ENCODE measurements at places on chromosomes 11 and 22. TPM values are rescaled to one million over a fixed set of nuclear protein-coding genes. Genes with fewer than 3 reads are reported as not detected.
A peak's percentile ranks its signal among the peaks of the same experiment; 100 is the strongest.

TUB gene
- total RNA-seq, result 6.8 TPM

- DNase-seq, result no peak
Observed at GRCh38 chr11:72741849-72742512, 10.2 kb downstream of the ARAP1 start.

GRCh38 chr22:38657045-38657909, 839 bp downstream of the CBY1 start:
- peak; percentile 52 for DNase-seq

ABCC8 gene
- total RNA-seq, result 1.3 TPM

GRCh38 chr11:79508461-79508860, 67.6 kb upstream of the TENM4 start:
- no peak for DNase-seq

DNA sequence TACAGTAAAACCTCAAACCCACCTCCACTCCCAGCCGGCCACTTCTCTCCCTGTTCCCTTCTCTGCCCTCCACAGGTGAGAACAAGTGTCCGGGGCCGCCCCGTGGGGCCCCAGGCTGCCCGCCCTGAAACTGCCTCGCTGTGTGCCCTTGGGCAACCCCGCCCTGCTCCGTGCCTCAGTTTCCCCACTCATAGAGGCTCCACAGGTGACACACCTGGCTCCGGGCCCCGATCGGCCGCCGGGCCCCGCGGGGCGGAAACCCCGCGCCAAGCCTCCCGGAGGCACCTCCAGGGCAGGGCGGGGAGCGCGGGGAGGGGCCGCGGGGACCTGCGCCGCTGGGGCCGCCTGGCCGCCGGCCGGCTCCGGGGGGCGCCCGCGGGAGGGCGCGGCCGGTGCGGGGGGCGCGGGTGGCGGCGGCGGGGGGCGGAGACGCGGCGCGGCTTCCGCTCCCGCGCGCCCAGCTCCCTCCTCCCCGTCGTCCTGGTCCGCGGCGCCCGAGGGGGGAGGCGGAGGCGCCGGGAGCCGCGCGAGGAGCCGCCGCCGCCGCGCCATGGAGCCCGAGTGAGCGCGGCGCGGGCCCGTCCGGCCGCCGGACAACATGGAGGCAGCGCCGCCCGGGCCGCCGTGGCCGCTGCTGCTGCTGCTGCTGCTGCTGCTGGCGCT, at the start of gene LRP5:
TSS of gene LRP5 (plus strand) at position 475 of the 663 bp plus-strand sequence. CDS start at position 599, 124 bp downstream.
- DNase-seq, result no peak

GRCh38 chr11:115201111-115201792, 303.0 kb downstream of the CADM1 start:
- peak; percentile 80 for DNase-seq

- DNase-seq, result no peak
Observed at GRCh38 chr22:39635719-39636118, 65.2 kb downstream of the CACNA1I start.

DNA sequence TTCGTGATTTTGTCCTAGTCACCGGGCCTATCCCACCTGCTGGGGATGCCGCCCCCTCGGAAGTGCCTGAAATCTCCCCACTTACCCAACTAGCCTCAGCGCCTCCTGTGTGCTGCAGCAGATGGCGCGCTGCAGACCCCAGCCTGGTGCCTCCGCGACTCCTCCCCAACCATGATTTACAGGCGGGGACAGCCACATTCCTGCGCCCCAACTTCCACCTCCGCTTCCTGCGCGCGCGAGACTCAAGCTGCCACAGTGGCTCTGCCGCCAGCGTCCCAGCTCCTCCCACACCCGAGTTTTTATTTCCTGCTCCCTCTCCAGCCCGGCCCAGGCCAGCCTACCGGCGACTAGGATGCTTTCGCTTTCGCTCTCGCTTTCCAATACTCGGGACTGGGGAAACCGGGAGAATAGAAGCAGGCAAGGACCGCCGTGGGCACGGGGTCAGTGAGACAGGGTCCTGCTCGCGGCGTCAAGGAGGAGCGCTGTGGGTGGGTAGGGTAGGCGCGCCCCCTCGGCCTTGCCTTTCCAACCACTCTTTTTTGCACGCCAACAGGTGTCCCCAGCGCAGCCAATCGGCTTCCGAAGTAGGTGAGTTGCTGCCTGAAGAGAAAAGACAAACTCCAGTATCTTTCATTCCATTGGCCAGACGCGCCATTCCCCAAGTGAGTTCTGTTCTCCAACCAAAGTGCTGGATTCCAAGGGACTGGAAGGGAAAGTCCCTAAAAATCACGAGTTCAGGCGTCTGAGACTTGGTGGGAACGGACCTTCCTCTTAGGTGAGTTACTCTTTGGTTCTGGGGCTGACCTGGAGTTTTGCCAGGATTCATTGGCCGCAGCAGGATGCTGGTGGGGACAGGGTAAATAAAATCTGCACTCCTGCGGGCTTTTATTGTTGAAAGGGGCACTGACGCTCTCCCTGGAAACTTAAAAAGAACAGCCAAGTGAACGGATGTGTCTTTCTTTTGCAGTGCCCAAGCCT, at the start of gene FAM111A:
TSS of gene FAM111A (plus strand) at position 327 of the 978 bp plus-strand sequence. CDS start 6,017 bp downstream, outside the sequence.
- DNase-seq, result peak; percentile 95

TYR gene
- not detected for total RNA-seq

WNT7B gene
- 1.6 TPM for total RNA-seq

GRCh38 chr22:27133681-27134314, 476.4 kb downstream of the MIAT start:
- DNase-seq, result no peak

DNA sequence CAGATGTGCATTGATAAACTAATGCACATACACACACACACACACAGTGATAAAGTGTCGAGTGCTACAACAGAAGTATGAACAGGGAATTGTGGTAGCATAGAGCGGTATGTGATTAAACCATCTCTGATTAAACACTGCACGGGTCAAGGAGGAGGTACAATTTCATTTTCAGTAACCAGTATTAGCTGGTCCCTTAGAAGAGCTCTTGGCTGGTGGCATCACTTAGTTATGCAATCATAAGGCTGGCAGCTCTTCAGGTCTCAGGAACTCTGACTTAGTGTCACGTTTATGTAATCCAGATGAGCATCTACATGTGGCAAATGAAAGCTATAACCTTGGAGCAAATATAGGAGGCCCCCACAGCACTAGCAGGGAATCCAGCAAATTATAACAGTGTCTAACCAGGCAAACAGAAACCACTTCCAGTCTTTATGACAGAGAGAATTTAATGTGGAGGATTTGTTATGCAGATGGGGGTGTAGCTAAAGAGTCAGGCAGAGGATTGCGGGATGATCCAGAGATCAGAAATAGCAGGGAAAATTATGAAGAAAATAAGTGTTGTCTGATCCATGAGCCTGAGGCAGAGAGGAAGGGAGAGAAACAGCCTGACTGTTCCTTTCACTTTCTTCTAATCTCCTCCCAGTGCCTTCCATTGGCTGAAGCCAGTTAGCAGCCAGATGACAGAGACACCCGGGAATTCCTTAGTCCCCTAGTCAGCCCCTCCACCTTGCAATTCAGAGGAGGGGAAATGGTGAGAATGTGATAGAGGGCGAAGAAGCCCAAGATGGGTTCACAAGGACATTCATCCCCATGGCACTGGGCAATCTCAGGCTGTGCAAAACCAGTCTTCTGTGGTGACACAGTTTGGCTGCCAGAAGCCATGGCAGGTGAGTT, 533.1 kb upstream of the TENM4 start:
- no peak for DNase-seq

DNA sequence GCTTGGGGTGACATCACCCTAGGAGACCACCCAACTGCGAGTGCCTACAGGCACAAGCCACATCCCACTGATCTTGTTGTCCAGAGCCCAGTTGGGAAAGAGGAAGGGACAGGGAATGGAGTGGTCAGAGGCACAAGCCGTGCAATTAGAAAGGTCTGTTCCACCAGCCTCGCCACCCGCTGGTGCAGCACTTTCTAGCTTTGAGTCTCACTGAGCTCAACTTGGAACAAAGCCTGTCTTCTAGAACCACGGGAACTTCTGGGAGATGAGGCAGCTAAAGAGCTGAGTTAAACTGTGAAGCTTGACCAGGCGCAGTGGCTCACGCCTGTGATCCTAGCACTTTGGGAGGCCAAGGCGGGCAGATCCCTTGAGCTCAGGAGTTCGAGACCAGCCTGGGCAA, 29.3 kb downstream of the TPBGL start:
- no peak for DNase-seq

DNA sequence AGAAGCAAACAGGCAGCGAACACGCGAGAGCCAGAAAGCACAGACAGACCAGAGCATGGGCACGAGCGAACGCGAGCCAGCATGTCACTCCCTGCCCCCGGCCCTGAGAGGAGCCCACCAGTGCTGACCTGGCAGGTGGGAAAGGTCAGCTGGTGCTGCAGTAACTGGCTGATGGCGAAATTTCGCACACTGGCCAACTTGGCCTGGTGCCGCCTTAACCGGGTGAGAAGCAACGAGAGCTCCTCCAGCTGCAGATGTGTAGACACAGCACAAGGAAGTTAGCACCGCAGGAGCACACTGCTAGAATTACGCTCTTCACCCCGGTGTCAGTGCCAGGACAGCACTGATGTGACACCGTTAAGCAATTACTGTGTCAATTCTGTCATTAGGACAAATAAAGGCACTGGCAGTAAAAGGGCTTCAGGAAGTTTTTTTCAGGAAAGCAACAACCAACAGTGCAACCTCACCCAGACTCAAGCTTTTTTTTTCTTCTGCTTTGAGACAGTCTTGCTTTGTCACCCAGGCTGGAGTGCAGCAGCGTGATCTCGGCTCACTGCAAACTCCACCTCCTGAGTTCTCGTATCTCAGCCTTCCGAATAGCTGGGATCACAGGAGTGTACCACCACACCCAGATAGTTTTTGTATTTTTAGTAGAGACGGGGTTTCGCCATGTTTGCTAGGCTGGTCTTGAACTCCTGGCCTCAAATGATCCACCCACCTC, 76.8 kb downstream of the C11orf58 start:
- no peak for DNase-seq

GRCh38 chr11:9573775-9574621, 528 bp downstream of the WEE1 start:
- DNase-seq, result no peak

DNA sequence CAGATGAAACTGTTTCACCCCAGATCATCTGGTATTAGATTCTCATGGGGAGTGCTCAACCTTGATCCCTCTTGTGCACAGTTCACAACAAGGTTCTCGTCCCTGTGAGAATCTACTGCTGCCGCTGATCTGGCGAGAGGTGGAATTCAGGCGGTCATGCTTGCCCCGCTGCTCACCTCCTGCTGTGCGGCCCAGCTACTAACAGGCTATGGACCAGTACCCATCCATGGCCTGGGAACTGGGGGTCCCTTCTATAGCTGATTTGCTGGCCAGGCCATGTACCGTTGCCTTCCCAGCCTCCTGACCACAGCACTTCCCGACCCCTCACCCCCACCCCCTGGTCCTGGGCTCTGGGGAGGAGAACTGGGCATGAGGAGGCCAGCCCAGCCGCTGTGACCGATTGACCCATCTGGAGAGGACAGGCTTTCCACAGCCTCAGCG, 2.6 kb downstream of the PHLDA2 start:
- no peak for DNase-seq

DNA sequence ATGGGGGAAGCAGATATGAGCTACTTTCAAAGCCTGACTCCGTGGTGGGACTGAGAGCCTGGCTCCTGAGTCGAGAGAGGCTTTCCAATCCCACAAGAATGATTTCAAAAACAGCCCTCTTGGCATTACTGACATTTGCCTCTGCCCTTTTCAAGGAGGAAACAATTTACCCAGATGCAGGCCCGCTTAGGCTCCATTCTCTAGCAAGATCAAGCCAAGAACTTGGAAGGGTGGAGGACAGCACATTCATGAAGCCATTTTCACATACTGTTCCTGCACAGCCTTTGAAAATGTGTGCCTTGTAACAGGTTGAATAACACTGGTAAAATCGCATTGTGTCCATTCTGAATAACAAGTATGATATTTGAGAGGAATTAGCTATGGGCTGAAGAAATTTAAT, 58.2 kb upstream of the EED start:
- no peak for DNase-seq

PRG3 gene
- not detected for total RNA-seq

- DNase-seq, result no peak
Observed at GRCh38 chr11:79201677-79202347, 239.0 kb downstream of the TENM4 start.

DNA sequence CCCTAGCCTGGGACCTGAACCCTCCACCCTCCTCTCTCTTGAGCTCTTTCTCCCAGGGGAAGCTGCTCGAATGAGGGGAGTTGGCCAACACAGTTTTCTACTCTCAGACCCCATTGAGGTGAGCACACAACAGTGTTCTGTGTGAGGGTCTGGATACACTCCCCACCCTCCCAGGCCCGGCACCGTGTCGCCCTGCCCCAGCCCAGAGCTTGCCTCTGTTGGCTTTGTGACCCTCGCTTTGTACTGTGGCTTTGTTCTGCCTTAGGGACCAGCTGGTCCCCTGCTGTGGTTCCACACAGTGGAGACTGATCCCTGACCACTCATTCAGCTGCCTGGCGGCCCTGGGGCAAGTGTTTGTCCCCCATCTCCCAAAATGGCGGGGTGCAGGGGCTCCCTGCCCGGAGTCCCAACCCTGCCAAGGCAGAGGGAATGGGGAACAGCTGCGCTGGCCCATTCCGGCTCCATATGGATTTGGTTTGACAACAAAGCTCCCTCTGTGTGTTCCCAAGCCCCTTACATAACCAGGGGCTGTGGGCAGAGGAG, 8.3 kb downstream of the ST3GAL4 start:
- DNase-seq, result peak; percentile 35

DNA sequence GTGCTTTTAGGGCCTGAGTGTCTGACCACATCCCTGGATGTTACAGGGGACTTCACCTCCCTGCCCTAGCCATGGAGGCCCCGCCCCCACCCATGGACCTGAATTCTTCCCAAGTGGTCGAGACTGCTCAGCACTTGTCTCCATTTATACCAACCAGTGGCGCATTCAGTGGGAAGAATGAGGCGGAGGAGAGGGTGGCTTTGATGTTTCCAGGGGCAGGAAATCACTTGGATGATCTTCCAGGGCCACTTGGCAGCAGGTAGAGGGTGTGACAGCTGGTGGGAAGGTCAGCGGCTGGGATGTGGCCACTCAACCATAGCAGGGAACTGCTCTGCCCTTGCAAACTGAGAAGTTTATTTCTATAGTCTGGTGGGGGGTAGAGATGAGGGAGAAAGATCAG, 155.1 kb upstream of the BLID start:
- peak; percentile 72 for DNase-seq

OR5D14 gene
- not detected for total RNA-seq

- DNase-seq, result no peak
Observed at GRCh38 chr11:97638641-97639224, 1248.9 kb downstream of the JRKL start.

KRTAP5-1 gene
- total RNA-seq, result not detected

DNA sequence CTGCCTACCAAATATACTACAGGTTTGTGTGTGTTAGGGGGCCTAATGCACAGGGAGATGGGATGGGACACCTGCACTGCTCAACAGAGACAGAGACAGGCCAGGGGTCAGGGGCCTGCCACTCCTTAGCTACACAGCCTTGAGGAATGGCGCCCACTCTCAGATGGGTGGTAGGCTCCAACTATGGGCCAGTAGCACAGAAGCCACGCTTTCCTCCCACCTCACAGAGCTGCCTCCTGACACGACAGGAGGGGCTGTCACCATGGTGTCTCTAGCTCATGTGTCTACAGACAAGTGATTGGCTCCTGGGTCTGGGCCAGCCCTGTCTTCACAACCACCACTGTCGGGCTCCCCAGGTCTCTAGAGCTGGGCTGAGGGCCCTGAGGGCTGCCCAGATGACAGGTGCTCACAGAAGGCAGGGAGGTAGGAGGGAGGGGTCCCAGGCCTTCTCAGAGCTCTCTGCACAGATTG, 81.8 kb downstream of the DGCR2 start:
- no peak for DNase-seq

- DNase-seq, result no peak
Observed at GRCh38 chr22:28951530-28951929, 68.2 kb downstream of the ZNRF3 start.

C2CD2L gene
- total RNA-seq, result 16.0 TPM

TTLL12 gene
- 26.3 TPM for total RNA-seq

RTN3 gene
- total RNA-seq, result 93.1 TPM

- no peak for DNase-seq
Observed at GRCh38 chr22:28736301-28737155, 5.1 kb downstream of the CHEK2 start.
